ENCODE measurements at places on chromosomes 12 and 14. TPM values are rescaled to one million over a fixed set of nuclear protein-coding genes. Genes with fewer than 3 reads are reported as not detected.

DNA sequence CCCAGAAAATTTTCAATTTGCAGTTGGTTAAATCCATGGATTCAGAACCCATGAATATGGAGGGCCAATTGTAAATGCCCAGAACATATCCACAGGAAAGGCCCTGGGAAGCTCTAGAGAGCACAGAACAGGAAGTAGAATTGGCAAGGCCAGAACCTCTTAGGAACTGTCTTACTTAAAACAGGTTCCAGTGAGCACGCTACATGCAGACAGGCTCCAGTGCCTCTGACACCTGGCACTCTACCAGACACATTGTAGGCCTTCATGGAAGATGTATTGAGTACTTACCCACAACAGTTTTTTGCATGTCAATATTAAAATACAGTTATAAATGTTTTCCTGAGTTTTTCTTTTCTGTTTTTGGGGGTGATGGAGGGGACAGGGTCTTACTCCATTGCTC, 188.2 kb upstream of the FRMD6 start:
- no peak for DNase-seq

DNA sequence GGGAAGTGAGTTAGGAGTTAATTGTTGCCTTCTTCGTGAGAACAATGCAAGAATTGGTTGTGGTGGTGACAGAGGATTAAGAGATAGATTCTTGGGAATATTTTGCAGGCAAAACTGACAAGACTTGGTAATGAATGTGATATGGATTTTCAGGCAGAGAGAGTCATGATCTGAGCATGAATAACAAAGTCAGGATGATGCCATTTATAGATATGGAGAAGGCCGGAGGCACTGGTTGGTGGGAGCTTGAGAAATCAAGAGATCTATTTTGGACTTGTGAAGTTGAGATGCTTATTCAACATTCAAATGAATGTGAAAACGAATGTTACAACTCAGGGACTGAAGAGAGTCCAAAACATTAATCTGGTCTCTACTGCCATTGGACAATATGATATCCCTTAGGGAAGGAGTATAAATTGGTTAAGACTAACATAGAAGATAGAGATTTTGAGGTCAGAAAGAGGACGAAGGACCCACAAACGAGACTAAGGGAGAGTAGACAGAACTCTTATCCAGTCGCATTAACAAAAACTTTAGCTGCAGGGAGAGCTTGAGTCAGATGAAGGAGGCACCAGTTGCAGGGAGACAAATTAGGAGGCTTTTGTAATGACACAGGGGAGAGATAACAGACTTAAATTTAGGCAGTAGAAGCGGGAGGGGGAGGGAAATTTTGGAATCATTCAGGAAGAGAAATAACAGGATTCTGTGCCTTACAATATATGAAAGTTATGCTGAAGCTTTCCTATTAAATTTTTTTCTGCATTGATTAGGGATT, 1090.6 kb downstream of the GALC start:
- no peak for DNase-seq

- DNase-seq: no peak
These were observed 12.8 kb upstream of the TESC start for GRCh38 chr12:117111821-117112595.

DNA sequence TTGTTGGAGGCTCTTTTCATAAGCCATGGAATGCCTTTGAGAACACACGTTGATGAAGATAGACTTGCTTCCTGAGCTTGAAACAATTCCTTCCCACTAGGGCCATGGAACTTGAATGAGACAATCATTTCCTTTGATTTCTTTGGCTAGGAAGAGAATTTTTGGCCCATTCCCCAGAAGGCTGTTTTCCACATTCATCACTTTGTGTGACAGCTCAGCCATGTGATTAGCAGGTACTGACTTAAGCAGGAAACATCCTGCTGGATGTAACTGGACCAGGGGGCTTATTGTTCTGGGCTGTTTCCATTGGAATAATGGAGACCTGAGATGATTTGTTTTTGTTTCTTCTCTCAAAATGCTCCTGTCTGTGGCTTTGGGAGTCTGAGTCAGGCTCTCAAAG, 469.8 kb upstream of the SEL1L start:
- no peak for DNase-seq

DNA sequence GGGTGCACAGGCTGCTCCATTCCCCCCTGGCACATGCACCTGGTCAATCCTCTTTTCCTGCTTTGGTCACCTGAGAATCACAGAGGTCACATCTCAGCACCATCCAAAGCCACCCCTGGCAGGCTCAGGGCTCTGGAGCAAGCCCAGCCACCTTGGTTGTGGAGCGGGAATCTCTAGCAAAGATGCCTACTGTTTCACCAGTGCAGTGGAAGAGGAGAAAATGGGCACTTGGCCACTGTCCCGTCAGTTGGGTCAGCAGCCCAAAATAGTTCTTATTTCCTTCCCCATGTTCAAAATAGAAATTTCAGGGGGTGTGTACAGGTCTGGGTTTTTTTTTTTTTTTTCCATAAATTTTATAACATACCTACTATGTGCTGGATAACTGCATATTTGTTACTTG, 18.3 kb downstream of the RTL1 start:
- no peak for DNase-seq

SLC39A5 gene
- polyA plus RNA-seq: not detected

P2RX2 gene
- polyA plus RNA-seq: not detected

EIF2S3B gene
- polyA plus RNA-seq: 1.1 TPM
